ENCODE measurements at places on chromosomes 5 and 9. TPM values are rescaled to one million over a fixed set of nuclear protein-coding genes. Genes with fewer than 3 reads are reported as not detected.

ORM2 gene
- total RNA-seq: not detected

SLC25A46 gene
- total RNA-seq: 33.1 TPM

TIMD4 gene
- total RNA-seq: not detected

CD274 gene
- not detected for total RNA-seq

PPP3R2 gene
- total RNA-seq: not detected

C9orf50 gene
- not detected for total RNA-seq

CCNO gene
- total RNA-seq: not detected

SKP1 gene
- total RNA-seq: 366 TPM

OLFM1 gene
- 30.4 TPM for total RNA-seq

DNA sequence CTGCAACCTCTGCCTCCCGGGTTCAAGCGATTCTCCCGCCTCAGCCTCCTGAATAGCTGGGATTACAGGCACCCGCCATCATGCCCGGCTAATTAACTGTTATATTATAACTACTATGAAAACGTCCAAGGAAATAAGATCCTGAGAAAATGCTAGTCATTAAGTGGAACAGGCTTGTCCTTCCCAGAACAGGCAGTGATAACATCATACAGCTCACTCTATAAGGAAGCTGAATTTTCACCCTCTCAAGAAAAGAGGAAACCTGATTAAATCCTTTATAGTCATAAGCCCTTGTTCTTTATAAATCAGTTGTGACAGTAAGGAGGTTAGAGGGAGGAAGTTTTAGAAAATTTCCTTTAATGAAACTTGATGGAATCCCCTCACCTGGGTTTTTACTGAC lies 163.9 kb upstream of the CLINT1 start:
- H3K4me1 ChIP-seq: 0 out of 2 replicates have a peak, but pooled peaks cover 4% of the 10 kb centered on the region
- no peak overlapping the region for H3K27ac ChIP-seq
- no peak for DNase-seq

DNA sequence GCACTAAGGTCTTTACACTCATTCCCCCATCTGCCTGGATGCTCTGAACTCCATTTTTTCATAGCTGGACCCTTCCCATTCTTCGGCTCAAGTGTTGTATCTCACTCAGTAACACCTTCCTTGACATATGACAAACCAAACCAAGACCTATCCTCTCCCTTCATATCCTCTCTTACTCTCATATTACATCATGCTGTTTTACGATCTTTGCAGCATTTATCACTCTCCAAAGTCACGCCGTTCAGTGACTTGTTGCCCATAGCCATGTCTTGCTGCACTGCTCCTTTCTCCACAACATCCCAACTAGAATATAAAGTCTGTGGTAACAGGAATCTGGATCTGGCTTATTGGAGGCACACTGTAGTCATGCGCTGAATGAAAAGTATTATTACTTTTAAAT lies 923.6 kb upstream of the DMAC1 start:
- H3K4me3 ChIP-seq: no peak overlapping the region
- no peaks in the 10 kb centered on the region for H3K36me3 ChIP-seq
- H3K27ac ChIP-seq: no peak overlapping the region
- no peak for DNase-seq
- H3K27me3 ChIP-seq: no peaks in the 10 kb centered on the region
- H3K4me1 ChIP-seq: peaks cover 11% of the 10 kb centered on the region

DNA sequence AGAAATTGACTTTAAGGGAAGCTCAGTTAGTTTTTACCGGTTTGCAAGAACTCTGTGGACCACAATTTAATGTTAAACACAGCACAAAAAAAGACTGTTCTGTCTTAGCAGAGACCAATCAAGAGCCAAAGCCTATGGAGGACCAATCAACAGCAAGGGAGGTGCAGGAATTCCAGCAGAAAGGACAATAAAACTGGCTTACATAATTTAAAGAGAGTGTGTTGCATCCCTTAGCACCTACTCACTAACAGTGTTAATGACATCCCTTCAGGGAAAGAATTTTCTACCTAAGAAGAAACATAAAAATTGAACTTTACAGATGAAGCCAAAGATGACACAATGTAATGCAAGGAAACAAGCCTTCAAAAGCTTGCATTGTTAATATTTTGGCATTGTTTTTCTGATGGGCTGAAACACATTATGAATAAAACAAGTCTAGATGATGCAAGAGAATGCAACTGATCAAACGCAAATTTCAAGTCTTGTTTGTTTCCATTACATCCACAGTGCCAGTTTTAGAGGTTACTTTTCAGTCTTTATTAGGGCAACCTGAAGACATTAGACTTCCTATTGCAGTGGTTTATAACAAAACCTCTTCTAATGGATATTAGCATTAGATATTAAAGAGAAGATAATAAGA lies 111.3 kb upstream of the FST start:
- no peaks in the 10 kb centered on the region for H3K36me3 ChIP-seq
- no peaks in the 10 kb centered on the region for H3K4me1 ChIP-seq
- H3K27me3 ChIP-seq: no peaks in the 10 kb centered on the region
- no peak overlapping the region for H3K4me3 ChIP-seq
- no peak for DNase-seq
- no peak overlapping the region for H3K27ac ChIP-seq

GRCh38 chr9:107239474-107239873 lies 43.6 kb upstream of the RAD23B start:
- H3K27me3 ChIP-seq: no peaks in the 10 kb centered on the region
- no peaks in the 10 kb centered on the region for H3K36me3 ChIP-seq
- no peak for DNase-seq
- H3K4me1 ChIP-seq: peaks cover 17% of the 10 kb centered on the region
- no peak overlapping the region for H3K4me3 ChIP-seq
- no peak overlapping the region for H3K27ac ChIP-seq

GRCh38 chr9:93471124-93471523 lies 17.7 kb upstream of the FAM120AOS start:
- peaks cover 8% of the 10 kb centered on the region for H3K36me3 ChIP-seq
- no peak overlapping the region for H3K4me3 ChIP-seq
- H3K27me3 ChIP-seq: no peaks in the 10 kb centered on the region
- H3K4me1 ChIP-seq: peaks cover 34% of the 10 kb centered on the region
- H3K27ac ChIP-seq: no peak overlapping the region

DNA sequence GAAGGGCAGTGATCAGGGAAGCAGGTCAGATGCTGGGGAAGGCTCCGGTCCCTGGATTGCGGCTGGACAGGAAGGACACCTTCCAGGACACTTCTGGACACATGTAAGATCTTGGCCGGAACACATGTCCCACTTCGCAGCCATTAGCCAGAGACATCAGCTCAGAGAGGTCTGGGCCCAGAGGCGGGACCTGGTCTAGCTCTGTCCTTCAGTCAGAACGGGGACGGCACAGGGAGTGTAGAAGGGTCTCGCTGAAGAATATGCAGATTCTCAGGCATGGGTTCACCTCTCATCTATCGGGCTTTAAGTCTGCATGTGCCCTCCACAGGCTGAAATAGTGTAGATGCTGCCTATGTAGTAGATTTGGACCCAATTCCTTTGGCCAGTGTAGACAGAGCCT lies 73.3 kb downstream of the NTNG2 start:
- no peaks in the 10 kb centered on the region for H3K36me3 ChIP-seq
- no peak overlapping the region for H3K27ac ChIP-seq
- no peak overlapping the region for H3K4me3 ChIP-seq
- H3K27me3 ChIP-seq: no peaks in the 10 kb centered on the region
- DNase-seq: no peak
- peaks cover 3% of the 10 kb centered on the region for H3K4me1 ChIP-seq

DNA sequence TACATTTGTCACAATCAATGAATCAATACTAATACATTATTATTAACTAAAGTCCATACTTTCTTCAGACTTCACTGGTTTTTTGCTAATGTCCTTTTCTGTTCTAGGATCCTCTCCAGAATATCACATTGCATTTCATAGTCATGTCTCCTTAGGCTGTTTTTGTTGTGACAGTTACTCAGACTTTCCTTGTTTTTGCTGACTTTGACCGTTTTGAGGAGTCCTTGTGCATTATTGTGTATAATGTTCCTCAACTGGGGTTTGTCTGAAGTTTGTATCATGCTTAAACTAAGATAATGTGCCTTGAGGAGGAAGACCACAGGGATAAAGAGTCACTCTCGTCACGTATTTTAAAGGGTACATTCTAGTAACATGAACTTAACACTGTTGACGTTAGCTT lies 376.9 kb downstream of the NTRK2 start:
- H3K4me3 ChIP-seq: no peak overlapping the region
- DNase-seq: no peak
- no peaks in the 10 kb centered on the region for H3K27me3 ChIP-seq
- no peak overlapping the region for H3K27ac ChIP-seq

DNA sequence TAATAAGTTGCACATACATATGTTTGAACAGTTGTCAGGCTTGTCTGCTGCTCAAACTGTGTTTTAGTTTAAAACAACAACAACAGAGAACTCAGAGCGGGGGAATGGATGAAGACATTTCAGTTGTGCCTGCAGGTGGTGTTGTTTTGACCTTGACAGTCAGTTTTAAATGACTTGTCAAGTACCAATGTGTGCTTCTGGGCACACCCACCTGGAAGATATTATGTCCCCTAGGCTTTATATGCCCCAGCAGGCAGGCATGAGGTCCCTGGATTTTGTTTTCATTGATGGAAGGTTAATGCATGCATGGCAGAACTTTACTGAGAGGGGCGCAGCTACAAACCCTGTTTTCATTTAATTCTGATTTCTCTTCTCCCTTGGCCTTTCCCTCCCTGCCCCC lies 84.6 kb downstream of the AOPEP start:
- no peaks in the 10 kb centered on the region for H3K4me1 ChIP-seq
- no peak for DNase-seq
- no peaks in the 10 kb centered on the region for H3K36me3 ChIP-seq
- no peak overlapping the region for H3K4me3 ChIP-seq

- no peak overlapping the region for H3K4me3 ChIP-seq
- 0 out of 2 replicates have a peak overlapping the region, but pooled peaks have one; percentile 26 for H3K27ac ChIP-seq
- no peaks in the 10 kb centered on the region for H3K27me3 ChIP-seq
- H3K4me1 ChIP-seq: no peaks in the 10 kb centered on the region
- H3K36me3 ChIP-seq: no peaks in the 10 kb centered on the region
- DNase-seq: no peak
Measured at GRCh38 chr9:133855802-133856521, 117.8 kb upstream of the SARDH start.

DNA sequence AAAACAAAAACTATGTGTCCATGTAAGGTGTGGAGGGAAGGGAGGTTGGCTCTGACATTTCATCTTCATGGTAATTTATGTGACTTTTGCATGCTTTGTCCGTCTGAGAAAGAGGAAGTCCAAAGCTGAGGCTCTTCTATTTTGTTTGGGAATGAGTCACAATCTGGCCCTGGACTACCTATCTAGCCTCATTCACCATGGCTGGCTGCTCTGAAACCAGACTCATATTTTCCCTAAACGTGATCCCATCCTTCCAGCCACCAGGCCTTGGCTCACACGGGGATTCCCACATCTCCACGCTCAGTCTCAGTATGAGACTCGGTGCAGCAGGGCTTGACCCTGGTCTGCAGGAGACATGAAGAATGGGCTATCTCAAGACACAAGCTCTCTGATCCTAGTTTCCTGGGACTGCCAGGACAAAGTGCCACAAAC lies 672.8 kb downstream of the ACTL7B start:
- H3K4me3 ChIP-seq: no peak overlapping the region
- DNase-seq: no peak
- H3K27me3 ChIP-seq: no peaks in the 10 kb centered on the region
- no peak overlapping the region for H3K27ac ChIP-seq
- no peaks in the 10 kb centered on the region for H3K4me1 ChIP-seq

GRCh38 chr9:73089304-73089985 lies 62.2 kb upstream of the ANXA1 start:
- no peak overlapping the region for H3K27ac ChIP-seq
- no peak overlapping the region for H3K4me3 ChIP-seq
- H3K4me1 ChIP-seq: no peaks in the 10 kb centered on the region
- H3K27me3 ChIP-seq: no peaks in the 10 kb centered on the region
- DNase-seq: no peak
- H3K36me3 ChIP-seq: no peaks in the 10 kb centered on the region

- no peaks in the 10 kb centered on the region for H3K36me3 ChIP-seq
- no peak overlapping the region for H3K27ac ChIP-seq
- peaks cover 4% of the 10 kb centered on the region for H3K4me1 ChIP-seq
- no peak for DNase-seq
Measured at GRCh38 chr5:100832252-100833230, 70.5 kb downstream of the ST8SIA4 start.

GRCh38 chr5:123819833-123820232 lies 307.9 kb downstream of the CSNK1G3 start:
- no peaks in the 10 kb centered on the region for H3K36me3 ChIP-seq
- DNase-seq: no peak
- no peak overlapping the region for H3K4me3 ChIP-seq
- H3K27me3 ChIP-seq: no peaks in the 10 kb centered on the region
- H3K27ac ChIP-seq: no peak overlapping the region

DNA sequence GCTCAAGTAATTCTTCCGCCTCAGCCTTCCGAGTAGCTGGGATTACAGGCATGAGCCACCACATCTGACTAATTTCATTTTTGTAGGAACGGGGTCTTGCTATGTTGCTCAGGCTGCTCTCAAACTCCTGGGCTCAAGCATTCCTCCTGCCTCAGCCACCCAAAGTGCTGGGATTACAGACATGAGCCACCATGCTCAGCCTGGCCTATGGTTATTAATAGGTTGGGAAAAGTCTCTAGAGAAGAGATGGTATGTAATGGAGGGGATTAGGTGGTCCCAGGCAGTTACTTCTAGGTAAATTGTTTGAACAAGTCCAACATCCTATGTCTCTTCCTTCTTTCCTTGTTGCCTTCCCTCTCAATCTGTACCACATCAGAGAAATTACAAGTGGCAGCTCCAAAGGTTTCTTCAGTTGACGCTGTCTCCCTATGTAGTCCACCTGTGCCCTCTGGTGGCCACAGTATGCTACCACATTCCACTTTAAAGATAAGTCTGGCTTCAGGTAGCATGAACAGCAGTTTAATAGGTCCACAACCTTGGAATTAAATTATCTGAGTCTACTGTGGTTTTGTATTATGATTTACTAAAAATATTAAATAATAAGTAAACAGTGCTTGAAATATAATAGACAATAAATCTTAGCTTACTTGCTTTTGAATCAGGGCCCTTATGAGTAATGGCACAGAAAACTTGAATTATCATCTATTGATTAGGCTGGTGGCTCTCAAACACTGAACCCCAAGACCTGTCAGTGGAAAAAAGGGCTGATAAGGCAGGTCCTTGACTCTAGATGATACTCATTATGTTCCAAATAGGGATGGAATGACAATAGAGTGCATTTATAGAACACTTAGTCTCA lies 9.7 kb downstream of the TIGD6 start:
- H3K4me3 ChIP-seq: no peak overlapping the region
- H3K4me1 ChIP-seq: no peaks in the 10 kb centered on the region
- H3K27me3 ChIP-seq: no peaks in the 10 kb centered on the region
- DNase-seq: peak; percentile 83
- no peak overlapping the region for H3K27ac ChIP-seq
- H3K36me3 ChIP-seq: no peaks in the 10 kb centered on the region

GRCh38 chr9:20906326-20906725 lies 125.1 kb downstream of the HACD4 start:
- no peak overlapping the region for H3K27ac ChIP-seq
- DNase-seq: no peak
- H3K27me3 ChIP-seq: no peaks in the 10 kb centered on the region
- H3K4me3 ChIP-seq: no peak overlapping the region
- no peaks in the 10 kb centered on the region for H3K4me1 ChIP-seq
- H3K36me3 ChIP-seq: no peaks in the 10 kb centered on the region
